ENCODE measurements at places on chromosomes 1 and 21.

DNA sequence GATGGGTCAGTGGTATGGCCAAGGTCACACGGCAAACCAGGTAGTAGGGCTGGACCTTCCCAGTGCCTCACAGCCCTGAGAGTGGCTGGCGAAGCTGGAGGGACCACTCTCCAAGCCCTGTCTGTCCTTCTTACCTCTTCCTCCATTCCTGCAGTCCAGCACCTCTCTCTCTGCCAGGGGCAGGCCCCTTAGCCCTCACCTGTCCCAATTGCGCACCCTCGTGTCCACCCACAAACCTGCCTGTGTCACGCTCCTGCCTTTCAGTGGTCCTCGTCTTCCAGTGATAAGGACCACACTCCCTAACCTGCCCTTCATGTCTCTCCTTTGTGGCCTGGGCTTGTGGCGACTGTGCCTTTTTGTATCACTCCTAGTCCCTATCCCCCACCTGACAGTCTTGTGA, 3.4 kb downstream of the PODN start:
- DNase-seq: no peak

- no peak for DNase-seq
Observed at GRCh38 chr1:41024953-41025352, 3.4 kb upstream of the SLFNL1 start.

- no peak for DNase-seq
Observed at GRCh38 chr1:97505816-97506215, 415.0 kb downstream of the DPYD start.

- no peak for DNase-seq
Observed at GRCh38 chr21:43626390-43626789, 32.9 kb downstream of the HSF2BP start.

GRCh38 chr1:84665703-84666317, 24.5 kb downstream of the SSX2IP start:
- DNase-seq: no peak

- DNase-seq: no peak
Observed at GRCh38 chr21:39673736-39674135, 61.0 kb downstream of the B3GALT5 start.

- DNase-seq: no peak
Observed at GRCh38 chr1:115430441-115431158, 92.6 kb upstream of the NGF start.

DNA sequence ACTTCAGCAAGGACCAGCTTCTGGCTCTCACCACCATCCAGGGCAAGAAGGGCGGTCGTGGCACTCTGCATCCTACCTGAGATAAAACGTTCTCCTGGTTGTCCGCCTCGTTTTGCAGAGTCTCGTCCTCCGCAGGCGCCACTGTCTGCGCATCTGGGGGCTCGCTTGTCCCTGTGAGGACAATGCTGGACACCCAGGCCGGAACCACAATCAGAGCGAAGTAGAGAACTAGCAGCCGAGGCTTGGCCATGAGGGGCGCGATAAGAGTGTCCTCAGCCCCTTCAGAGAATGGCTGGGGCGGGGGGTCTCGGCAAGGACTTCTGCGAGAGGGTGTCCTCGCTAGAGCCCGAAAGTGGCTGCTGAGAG, 505 bp downstream of the OLFML2B start:
- DNase-seq: no peak

Data from stimulated activated CD4-positive, alpha-beta T cell treated with anti-CD3 and anti-CD28 coated beads, Interleukin-1b, Interleukin-23, amount 100 ng/mL, for 1 hour (primary cell).